ENCODE measurements at places on chromosomes 16 and 17.

- ATAC-seq = no peak
These were observed 18.3 kb downstream of the CDC42EP4 start for GRCh38 chr17:73293480-73293911.

DNA sequence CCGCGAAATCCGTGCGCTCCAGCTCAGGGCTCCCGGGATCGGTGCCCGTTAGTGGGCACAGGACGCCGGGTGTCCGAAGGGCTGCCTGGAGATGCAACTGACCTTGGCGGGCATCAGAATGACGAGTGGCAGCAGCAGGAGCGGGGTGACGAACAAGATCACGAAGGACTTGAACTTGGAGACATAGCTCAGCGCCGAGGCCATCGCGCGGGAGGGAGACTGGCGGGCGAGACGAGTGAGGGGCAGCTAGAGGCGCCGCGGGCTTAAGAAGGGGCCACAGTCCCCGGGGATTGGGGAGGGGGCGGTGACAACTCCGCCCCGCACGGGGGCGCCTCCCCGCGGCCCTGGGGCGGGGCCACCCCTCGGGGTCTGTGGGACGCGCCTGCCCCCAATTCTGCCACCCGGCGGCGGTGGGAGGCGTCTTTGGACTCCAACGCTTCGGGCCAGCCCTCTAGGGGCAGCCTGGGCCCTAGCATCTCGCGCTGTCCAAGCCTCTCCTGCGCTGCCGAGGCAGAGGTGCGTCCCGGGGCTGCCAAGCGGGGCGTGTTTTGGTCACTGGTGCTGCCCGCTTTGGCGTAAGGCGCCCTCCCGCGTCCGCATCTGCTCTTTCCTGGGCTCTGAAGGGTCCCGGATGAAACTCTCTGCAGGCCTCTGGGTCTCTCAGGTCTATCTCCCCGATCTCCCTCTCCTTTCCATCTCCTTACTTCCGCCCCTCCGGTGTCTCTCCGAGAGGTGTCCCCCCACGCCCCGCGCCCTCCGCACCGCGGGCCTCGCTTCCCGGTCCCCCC, at the start of gene SLC13A5:
TSS of gene SLC13A5 (minus strand) at position 240 of the 788 bp plus-strand sequence. CDS start at position 204, 36 bp downstream.
- ATAC-seq = no peak

DNA sequence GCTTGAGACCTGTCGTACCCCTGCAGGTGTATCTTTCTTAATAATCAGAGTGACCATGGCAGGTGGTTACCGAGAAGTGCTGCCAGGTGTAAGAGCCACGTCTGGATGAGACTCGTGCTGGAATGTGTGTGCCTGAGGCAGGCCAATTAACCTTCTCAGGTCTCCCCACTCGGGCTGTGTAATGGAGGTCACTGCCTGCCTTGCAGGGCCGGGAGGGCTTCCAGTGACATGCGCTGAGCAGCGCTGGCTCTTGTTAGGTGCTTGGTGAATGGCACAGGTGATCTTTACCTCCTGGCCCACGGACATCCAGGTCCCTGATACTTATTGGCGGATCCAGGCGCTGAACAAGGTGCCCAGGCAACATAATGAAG, 4.6 kb upstream of the GSE1 start:
- no peak for ATAC-seq

- no peak for ATAC-seq
These were observed 1.3 kb upstream of the CCDC92B start for GRCh38 chr17:2750721-2751120.

GRCh38 chr17:74267987-74268499, 6.0 kb upstream of the DNAI2 start:
- no peak for ATAC-seq

DNA sequence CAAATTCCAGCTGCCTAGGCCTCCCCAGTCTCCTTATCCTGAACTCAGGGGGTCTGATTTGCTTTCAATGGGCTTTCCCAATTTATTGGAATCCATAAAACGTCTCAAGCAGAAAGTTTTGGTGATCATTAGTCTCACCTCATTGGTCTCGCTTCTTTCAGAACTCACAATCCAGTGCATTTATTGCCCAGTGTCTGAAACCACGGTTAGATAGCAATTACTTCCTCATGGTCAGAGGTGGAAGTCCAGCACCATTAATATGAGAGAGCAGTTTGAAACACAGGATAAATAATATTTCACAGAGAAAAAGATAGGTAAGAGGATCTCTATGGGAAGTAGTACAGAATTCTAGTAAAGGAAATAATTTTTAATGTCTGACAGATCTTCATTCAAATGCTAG, 128.7 kb downstream of the TOX3 start:
- no peak for ATAC-seq

DNA sequence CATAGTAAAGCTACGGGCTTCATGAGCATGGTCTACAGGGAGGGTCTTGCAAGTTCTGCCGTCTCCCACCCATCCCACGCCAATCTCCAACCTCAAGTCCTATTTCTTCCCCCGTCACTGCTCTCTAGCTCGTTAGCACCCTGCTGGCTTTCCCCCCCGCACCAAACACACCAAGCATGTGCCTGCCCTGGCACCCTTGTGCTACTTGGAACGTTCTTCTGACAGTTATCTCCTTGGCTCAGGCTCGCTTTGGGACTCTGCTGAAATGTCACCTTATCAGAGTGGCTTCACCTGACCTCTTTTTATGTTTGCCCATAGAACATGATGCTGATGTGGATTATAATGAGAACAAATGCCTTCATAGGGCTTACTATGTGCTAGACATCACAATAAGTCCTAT, 21.9 kb downstream of the GLYR1 start:
- ATAC-seq = no peak

- no peak for ATAC-seq
These were observed 6.4 kb upstream of the TOX3 start for GRCh38 chr16:52553322-52553721.

DNA sequence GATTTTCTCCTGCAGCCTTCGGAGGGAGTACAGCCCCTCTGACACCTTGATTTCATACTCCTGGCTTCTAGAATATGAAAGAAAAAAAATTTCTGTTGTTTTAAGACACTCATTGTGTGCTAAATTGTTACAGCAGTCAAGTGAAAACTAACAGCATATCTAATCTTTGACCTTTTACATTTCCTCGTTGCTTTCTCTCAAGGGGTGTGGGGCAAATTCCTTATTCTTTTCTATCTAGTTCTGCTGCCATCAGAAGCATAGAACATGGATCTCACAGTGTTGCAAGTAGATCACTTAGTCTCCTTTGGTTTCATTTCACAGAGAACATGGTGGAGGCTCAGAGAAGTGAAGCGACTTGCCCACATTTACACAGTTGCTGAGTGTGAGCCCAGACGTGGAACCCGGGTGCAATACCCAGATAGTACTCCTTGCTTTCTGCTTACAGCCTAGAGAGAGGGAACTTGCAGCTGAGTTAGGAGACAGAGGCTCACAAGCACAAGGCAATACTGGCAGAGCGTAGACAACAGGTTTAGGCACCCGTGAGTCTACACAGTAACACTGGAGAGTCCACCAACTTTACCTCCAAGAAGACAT, 28.7 kb upstream of the MMD start:
- ATAC-seq = no peak

DNA sequence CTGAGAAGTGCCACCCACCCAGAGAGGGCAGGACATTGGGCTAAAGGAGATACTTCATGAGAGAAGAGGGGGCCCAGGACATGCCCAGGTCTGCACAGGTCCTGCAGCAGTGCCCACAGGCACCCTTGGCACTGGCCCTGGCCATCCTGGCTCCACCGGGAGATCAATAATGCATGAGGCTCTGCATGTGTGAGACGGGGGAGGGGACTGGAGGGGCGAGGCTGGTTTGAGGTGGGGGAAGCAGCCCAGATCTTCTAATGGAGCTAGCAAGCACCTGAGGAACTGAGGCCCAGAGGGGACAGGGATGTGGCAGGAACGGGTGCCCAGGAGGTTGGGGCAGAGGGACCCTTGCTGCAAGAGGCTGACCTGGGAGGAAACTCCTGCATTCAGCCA, 567 bp downstream of the OSBPL7 start:
- ATAC-seq = no peak

- ATAC-seq = no peak
These were observed 59.7 kb downstream of the B9D1 start for GRCh38 chr17:19302791-19303331.

DNA sequence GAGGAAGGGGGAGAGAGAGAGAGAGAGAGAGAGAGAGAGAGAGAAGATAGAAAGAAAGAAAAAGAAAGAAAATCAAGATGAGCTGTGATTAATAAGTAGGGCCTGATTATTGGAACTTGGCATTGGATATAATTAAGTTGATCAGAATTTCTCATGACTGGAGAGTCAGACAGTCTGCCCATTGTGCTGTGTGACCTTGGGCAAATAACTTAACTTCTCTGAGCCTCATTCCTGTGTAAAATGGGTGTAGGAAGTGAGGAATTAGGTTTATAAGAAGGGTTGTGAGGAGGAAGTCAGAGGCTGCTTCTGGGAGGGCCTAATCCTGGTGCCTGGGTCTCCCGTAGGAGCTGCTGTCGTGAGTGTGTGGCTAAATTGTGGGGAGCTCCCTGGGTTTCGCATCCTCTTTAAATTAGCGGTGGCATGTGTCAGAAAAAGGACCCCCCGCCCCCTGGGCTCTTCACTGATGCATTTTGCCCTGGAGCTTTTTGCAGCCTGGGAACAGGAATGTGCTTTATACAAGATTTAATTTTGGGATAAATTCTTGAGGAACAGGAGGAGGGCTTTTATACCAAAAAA, 76.0 kb downstream of the CMIP start:
- no peak for ATAC-seq

- ATAC-seq = no peak
These were observed 193.2 kb downstream of the RAB11FIP4 start for GRCh38 chr17:31584438-31585279.

- ATAC-seq = no peak
These were observed 30.4 kb upstream of the HEATR6 start for GRCh38 chr17:60109161-60109560.

DNA sequence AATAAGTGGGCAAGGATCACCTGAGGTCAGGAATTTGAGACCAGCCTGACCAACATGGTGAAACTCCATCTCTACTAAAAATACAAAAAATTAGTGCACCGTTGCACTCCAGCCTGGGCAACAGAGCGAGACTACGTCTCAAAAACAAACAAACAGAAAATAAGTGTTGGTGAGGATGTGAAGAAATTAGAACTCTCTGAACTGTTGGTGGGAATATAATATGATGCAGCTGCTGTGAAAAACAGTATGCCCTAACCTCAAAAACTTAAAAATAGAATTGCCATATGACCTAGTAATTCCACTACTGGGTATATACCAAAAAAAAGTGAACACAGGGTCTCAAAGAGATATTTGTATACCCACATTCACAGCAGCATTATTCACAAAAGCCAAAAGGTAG, 26.1 kb downstream of the GLG1 start:
- ATAC-seq = no peak

DNA sequence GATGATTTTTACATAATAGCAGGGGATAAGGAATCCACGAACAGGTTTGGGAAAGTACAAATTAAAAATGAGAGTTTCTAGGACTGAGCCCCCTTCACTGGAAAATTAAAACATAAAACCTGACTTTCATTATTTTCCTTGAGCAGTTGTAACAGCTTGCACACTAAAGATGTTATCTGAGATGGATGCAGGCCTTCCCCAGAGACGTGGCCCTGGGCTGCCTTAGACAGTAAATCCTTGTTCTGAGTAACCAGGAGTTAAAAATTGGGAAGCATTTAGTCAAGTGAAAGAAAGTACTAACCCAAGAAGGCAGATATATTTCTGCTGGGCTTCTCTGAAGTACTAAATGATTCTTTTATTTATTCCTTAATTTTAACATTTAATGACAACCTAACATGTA, 432.2 kb upstream of the KIF2B start:
- ATAC-seq = no peak

- no peak for ATAC-seq
These were observed 73.7 kb downstream of the CA4 start for GRCh38 chr17:60223456-60223855.

DNA sequence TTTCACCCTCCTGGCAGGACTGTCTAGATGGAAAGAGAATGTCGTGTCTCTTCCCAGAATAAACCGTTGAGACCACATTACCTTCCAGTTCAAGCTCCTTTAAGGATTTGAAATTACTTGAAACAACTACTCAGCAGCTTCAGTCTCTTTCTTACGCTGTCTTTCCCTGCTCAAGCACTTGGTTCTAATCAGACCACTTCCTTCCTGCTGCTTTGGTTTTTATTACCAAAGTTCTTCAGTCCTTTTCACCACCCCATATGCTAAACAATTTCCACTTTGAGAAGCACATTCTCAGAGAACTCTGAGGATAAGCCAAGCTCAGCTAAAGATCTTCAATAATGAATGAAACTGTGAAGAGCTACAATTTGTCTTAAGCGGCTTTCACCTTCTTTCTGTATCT, 105.4 kb downstream of the STX8 start:
- peak; percentile 35 for ATAC-seq
